NCI-H526 treated with DMSO at 0.1 percent for 48 hours (cell line): ENCODE measurements at places on chromosomes 5 and 9.

GRCh38 chr9:135023088-135023785 lies 64.2 kb upstream of the OLFM1 start:
- DNase-seq: no peak

- no peak for DNase-seq
Observed at GRCh38 chr9:37200433-37201005, 80.1 kb downstream of the ZCCHC7 start.

DNA sequence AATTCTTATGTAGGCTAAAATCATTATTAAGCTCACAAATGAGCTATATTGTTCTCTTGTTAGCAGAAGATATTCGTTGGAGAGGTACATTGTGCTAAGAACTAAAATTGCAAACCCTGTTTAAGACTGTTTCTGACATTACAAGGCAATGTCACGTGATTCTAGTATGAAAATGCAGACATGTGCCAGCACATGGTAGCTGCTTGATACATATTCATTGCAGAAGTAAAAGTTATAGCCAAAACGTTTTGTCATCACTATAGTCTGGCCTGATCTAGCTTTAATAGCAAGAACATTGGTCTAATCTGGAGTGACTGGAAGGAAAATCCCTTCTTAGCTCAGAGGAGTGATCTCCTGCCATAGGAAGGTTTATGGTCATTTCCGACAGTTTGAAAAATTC lies 144.7 kb downstream of the CFAP90 start:
- DNase-seq: no peak

- no peak for DNase-seq
Observed at GRCh38 chr9:5321058-5321457, 16.5 kb upstream of the RLN2 start.

DNA sequence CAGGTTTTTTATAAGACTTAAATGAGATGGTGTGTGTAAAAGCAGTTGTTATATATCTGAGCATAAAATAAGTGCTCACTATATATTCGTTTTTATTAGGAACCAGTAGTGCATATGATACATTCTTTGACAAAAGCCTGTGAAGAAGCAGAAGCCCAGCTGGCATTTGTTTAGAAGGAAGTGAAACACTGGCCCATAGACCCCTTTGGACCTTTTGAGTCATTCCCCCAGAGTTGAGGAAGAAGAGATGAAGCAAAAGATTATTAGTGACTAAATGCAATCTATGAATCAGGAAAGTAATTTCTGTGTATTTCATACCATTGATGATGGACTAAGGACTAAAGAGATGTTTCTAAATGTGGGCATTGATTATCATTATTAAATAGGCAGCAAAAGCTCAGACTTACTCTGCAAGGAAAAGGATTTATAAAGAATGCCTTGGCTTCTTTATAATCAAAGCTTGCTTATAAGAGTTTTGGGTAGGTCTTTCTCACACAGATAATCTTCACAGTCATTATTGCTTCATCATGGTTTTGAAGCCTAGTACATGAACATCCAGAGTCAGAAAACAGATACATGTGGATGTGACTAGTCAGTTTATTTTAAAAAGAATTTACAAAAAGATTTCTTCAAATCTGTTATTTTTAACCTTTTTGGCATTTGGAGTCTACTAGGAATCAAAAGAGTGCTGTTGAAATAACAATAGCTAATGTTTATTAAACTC lies 16.9 kb upstream of the FER start:
- DNase-seq: no peak

- DNase-seq: no peak
Observed at GRCh38 chr9:3124001-3124400, 280.1 kb upstream of the PUM3 start.

DNA sequence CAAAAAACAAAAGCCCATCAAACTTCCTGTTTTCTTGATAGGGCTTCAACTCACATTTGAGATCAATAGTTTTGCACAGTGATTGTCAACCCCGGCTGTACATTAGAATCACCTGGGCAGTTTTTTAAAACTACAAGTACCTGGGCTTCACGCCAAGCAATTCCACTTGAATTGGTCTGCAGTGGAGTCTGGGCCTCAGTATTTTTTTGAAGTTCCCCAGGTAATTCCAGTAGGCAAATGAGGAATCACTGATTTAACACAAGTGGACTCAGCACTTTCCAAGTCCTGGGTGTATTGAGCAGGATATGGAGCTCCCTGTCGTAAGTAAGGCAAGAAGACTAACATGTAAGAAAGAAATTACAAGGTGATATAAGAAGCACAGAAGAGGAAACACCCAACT lies 14.8 kb upstream of the SMIM15 start:
- no peak for DNase-seq

- no peak for DNase-seq
Observed at GRCh38 chr5:21184581-21184980, 1196.6 kb upstream of the CDH18 start.

DNA sequence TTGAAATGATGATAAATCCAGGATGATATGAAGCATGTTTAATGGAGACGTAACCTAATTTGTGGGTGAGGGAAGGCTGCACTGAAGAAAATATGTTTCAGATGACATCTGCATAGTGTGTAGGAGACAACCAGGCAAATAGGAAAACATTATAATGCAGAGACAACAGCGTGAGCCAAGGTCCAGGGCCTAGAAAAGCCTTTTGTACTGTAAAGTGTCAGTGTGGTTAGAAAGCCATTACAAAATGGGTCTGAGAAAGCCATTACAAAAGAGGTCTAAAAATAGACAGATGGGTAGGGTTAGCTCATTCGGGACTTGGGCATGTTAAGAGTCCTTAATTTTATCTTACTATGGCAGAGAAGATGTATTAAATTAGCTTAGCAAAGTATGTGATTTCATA lies 14.9 kb upstream of the GABRG2 start:
- no peak for DNase-seq

DNA sequence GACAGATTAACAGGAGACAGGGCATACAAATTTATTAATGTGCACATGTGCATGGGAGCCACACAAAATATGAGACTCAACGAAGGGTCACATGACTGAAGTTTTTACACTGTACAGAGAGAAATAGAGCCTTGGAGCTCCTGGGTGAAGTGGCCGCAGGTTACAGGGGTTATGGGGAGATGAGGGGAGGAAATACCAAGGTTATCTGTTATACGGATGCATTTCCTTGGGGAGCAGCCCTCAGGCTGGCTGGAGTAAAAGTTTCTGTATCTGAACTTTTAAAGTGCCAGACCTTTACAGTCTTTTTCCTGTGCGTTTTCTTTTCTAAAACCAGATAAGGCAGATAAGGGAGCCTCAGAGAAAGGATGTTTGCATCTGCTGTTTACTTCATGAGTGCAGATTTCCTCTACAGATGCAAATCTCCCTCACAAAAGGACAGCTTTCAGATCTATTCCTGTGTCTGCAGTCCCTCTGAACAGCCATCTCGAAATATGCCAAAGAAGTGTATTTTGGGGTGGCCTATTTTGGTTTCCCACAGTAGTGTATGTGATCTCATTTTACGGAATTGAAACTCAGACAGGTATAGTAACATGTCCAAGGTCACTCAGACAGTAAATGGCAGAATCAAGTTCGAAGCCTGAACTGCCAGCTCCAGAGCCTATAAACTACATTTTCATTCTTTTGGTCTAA lies 139.3 kb upstream of the FBXL17 start:
- no peak for DNase-seq

GRCh38 chr5:93621327-93621798 lies 38.3 kb downstream of the NR2F1 start:
- peak; percentile 36 for DNase-seq

DNA sequence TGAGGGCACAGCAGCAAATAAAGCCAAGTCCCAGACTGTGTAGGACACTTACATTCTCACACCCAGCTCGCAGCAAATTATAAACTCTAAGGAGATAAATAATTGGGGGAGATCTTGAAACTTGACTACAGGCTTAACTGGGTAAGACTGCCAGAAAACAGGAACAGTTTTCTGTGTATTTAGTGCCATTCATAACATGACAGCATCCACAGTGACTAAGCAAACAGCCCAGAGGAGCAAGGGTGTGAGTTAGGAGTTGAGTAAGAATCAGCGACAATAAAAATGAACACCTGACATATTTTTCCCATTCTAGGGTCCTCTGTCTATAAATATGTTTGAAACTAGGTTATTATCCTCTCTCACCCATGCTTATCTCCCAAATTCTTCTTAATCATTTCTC lies 370.9 kb upstream of the WWC1 start:
- no peak for DNase-seq

GRCh38 chr9:72322259-72322658 lies 42.7 kb downstream of the ZFAND5 start:
- DNase-seq: no peak

DNA sequence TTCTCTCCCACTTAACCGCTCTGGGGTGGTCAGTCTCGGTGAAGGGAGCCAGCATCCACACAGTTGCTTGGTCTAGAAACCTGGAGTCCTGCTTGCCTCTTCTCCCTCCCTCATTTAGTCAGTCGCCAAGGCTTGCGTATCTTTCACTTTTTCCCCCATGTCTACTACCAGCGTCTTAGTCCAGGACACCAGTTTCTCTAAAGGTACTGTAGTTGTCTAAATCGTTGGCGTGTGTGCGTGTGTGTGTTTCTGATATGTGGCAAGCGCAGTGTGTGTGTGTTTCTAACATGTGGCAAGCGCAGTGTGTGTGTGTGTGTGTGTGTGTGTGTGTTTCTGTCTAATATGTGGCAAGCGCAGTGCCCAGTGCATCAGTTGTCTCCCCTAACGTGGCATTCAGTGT lies 641 bp downstream of the ATP6V1G1 start:
- DNase-seq: no peak

GRCh38 chr5:6379246-6379645 lies 899 bp upstream of the MED10 start:
- DNase-seq: no peak

DNA sequence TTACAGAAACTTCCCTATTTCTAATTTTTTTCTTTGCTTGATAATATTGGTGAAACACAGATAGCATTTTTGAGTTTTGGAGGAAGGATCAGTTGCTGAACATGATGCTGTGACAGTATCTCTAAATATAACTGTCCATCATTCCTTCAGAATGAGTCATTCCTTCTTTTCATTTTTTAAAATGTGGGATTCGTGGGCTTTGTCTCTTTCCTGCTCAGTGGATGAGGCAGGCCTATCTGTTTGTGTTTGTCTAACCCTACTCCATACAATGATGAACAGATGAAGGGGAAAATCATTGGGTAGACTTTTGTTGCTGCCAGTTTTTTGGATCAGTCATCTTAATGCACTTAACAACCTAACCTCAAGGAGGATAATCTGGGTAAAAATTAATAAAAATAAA lies 15.7 kb upstream of the OR13C8 start:
- no peak for DNase-seq

- DNase-seq: no peak
Observed at GRCh38 chr9:136175616-136176197, 29.2 kb downstream of the LHX3 start.

- no peak for DNase-seq
Observed at GRCh38 chr9:16624744-16625117, 245.7 kb downstream of the BNC2 start.

GRCh38 chr9:27663526-27663925 lies 90.2 kb upstream of the C9orf72 start:
- no peak for DNase-seq

DNA sequence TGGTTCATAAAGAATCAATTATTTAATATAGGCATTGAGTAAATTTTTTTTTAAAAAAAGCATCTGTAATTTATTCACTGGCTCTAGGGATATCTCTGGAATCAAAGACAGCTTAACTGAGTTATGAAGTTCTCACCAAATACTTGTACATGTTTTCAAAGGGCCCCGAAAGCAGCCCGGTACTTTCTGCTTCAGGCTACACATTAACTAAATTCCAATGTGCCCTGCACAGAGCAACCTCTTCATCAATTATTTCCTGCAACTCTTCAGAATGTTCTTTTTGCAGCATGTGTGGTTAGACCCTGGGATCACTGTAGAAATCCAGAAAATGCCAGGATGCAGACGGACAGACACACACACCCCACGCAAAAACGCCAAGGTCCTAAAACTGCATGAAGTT lies 209.0 kb downstream of the EFNA5 start:
- DNase-seq: no peak

DNA sequence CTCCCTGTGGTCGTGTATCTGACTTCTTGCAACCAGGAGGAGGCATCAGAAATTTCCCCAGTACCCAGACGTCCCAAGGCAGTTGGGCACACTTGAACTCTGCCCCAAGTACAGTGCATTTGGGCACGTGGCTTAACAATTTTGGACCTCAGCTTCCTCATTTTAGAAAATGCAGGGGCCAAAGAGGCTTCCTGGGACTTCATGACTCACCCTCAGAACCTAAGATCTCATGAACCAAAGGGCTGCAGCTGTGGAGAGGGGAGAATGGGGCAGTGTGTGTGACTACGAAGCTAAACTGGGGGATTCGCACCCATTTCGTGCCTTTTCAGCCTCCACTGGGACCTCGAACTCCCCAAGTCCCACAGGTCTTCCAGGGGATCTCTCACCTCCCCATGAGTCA lies 59.2 kb downstream of the SYK start:
- no peak for DNase-seq

DNA sequence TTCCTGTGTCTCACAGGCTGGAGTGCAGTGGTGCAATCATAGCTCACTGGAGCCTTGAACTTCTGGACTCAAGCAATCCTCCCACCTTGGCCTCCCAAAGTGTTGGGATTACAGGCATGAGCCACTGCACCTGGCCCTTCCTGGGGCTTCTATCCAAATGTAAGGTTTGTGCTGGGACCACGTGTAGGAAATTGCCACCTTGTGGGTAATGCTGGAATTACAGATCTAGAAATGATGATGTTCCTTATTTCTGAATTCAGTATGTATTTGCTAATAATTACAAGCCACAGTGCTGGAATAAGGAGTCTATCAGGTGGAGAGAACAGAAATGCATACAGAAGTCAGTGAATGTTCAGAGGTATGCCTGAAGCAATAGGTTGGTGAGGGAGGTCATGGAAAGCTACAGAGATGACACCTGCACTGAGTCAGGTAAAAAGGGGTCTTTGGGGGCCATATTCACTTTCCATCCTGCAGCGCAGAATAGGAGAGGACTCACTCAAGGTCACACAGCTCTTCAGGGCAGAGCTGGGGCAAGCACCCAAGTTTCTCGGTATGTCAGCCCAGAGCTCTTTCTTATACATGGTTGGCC lies 8.8 kb upstream of the IGFBPL1 start:
- peak; percentile 30 for DNase-seq

DNA sequence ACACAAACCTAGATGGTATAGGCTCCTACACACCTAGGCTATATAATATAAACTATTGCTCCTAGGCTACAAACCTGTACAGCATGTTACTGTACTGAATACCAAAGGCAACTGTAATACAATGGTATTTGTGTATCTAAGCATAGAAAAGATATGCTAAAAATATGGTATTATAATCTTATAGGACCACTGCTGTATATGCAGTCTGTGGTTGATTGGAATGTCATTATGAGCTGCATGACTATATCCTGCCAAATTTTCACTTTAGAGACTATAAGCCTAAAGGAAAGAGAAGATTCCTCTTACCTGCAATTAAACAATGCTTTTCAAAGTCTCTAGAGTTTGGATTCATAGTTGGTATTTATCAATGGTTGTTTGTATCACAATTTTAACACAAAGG lies 24.7 kb upstream of the ACOT12 start:
- DNase-seq: no peak
